HAP-1 (cell line): ENCODE measurements at places on chromosomes 11 and 22.

DNA sequence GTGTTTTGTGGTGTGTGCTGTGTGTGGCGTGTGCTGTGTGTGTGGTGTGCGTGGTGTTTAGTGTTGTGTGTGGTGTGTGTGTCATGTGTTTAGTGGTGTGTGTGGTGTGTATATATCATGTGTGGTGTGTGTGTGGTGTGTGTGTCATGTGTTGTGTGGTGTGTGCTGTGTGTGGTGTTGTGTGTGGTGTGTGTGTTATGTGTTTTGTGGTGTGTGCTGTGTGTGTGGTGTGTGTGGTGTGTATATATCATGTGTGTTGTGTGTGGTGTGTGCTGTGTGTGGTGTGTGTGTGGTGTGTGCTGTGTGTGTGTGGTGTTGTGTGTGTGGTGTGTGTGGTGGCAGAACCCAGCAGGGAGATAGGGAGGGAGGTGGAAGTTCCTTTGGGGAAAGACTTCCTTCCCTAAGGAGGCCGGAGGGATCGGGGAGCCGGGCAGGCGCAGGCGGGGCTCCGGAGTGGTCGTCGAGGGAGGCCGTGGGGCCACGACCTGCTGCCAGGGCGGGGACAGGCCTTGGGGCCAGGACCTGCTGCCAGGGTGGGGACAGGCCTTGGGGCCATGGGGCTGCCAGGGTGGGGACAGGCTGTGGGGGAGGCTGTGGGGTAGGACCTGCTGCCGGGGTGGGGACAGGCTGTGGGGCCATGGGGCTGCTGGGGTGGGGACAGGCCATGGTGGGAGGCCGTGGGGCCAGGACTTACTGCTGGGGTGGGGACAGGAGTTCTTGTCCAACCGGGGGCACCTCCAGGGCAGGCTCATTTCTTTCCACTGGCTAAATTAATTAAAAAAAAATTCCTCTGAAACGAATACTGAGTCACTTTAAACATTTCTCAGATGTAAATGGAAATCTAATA lies 15.2 kb downstream of the PIM3 start:
- DNase-seq: peak; percentile 51

GRCh38 chr11:57792060-57792541 lies 30.5 kb downstream of the CTNND1 start:
- DNase-seq: no peak

DNA sequence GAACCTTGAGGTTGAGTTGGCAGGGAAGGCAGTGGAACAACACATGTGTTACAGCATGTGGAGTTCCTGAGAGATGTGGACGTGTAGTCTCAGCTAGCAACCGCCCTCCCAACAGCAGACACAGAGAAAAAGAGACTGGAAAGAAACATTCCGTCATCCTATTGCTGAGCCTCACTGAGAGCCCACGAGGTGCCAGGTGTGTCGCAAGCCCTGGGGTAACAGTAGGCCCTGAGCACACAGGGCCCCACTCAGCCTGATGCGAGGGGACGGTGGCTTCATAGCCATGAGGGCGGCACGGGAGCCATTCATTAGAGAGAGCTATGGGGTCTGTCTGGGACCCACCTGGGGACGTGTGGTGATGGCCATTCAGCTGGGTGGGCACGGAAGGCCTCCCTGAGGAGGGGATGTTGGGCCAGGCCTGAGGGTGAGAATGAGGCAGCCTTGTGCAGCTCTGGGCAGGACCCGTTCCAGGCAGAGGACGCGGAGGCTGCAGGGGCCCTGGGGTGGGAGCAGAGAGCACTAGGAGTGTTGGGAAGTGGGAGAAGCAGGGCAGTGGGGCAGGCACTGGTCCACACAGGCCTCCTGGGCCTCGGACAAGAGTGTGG lies 26.2 kb downstream of the MPPED1 start:
- no peak for DNase-seq

DNA sequence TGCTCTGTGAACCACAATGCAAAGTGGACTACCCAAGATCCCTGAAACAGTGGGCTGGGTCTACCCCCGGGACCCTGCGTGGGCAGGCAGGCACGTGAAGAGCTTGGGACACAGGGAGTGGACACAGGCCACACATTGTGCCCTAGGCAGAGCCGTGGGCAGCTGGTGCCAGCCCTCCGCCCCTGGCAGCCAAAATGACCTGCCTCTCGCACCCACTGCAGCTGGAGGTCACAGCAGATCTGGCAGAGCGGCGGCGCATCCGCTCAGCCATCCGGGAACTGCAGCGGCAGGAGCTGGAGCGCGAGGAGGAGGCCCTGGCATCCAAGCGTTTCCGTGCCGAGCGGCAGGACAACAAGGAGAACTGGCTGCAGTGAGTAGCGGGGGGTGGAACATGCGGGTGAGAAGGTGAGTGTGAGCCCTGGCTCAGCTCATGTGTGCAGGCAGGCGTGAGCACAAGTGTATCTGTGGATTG lies 6.7 kb downstream of the SMTN start:
- no peak for DNase-seq

DNA sequence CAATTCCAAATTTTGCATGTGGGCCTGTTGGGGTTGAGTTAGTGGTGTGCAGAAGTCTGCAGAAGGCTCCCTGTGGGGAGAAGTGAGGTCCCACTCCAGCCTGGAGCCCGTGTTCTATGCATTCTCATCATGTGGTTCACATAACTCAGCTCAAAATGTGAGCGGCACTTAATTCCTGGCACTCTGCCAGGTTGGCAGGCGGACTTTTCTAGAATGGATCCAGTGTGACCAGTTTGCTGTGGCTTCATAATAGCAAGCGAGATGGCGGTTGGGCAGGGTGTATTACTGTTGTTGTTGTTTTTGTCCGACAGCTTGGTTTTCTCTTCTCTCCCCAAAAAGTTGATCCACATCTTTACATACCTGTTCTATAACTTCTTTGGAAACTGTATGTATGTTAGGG lies 146.8 kb upstream of the TTC12 start:
- no peak for DNase-seq

DNA sequence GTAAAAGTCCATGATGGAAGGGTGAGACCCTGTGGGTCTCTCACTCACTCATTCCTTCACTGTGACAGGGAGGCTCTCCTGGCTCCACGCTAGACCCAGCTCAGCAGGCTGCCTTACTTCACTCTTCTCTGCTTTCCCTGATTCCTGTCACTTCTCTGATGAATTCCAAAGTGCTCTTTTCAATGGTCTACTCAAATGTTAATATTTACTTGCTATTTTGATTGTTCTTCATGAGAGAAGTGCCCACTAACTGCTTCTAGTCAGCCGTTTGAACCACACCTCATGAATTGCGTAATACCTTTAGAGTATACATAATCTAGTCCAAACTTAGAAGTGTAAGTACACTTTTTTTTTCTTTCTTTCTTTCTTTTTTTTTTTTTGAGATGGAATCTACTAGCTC lies 1350.2 kb upstream of the RAG2 start:
- DNase-seq: no peak

GRCh38 chr22:28548406-28548805 lies 131.2 kb downstream of the TTC28 start:
- DNase-seq: no peak

DNA sequence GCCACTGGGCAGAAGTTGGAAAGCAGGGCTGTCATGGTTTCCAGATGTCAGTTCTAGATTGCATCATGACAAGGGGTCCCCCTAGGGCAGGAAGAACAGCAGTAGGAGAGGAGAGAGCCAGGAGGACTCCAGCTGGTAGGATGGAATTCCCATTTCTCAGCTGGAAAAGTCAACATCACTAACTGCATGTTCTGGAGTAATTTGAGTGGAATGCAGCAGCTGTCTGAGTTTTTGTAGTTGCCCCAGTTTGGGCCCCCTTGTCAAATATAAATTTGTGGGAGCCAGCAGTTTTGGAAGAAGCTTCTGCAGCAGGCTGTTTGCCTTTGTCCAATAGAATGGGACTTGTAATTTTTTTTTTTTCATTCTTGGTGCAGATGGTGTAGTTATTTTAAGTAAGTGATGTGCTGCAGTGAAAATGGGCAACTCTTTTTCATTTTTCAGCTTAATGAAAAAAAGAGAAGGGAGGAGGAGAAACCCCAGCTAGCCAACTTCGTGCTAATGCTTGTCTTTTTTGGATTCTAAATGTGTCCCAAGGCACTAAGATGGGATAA lies 86.9 kb downstream of the LDLRAD3 start:
- DNase-seq: no peak

GRCh38 chr11:121723246-121723741 lies 270.5 kb upstream of the SORL1-AS1 start:
- DNase-seq: no peak

DNA sequence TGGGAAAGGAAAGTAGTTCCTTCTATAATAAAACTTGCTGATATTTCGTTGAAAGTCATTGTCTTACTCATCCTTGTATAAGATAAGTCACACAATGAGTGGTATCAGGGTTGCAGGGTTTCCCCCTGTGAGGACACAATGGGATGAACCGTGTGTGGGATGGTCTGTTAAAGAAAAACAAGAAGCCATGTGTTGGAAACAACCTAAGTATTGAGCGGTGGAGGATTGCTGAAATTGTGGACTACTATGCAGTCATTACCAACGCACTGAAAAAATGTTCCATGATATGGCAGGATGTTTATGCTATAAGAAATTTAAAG lies 28.6 kb downstream of the PTPRJ start:
- no peak for DNase-seq

- DNase-seq: no peak
These were observed 80.0 kb downstream of the CTTN start for GRCh38 chr11:70478166-70478890.

- DNase-seq: peak; percentile 96
These were observed 36.6 kb downstream of the APOL3 start for GRCh38 chr22:36123673-36124630.

DNA sequence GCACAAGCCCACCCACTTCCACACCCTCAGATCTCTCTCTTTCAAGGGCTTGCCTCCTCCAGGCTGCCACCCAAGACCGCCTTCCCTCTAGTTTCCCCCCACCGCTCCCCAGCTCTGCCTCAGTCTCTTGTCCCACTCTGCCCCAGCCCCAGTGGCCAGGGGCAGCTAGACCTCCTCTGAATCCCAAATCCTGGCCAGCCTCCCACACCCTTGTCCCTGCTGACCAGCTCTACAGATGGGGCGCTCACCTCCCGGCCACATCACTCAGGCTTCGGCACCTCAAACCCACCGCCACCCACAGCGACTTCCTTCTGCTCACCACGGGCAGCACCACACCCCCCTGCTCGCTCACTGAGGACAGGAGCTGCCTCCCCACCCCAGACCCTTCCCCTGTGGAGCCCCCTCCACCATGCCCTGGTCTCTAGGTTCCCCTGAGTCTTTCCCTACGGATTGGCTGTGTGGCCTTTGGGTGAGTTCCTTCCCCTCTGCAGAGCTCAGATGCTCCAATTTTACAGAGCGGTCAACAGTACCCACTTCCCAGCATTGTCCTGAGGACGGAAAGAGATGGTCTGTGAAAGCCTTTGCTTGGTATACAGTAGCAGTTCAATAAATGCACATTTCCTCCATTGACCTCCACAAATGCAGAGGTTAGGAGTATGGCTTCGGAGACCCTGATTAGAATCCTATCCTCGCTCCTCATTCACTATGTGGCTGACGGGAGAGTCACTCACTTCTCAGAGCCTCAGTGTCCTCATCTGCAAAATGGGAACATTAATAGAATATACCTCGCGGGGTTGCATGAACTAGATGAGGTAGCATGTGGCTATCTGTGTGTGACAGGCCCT lies 11.5 kb upstream of the SPI1 start:
- DNase-seq: no peak

DNA sequence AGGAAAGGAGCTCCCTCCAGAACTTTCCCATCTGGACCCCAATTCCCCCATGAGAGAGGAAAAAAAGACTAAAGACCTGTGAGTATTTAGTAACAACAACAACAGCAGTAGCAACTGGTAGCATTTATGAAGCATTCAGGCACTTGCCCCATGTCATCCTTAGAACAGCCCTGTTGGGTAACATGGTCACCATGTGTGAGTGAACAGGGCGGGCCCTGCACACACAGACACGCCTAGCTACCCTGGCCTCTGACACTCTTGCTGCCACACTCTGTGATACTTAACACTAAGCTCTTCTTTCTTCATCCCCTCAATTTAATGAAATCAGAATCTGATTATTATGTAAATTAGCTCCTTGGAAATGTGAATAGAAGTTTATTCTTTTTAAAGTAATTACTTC lies 26.1 kb upstream of the SLC25A18 start:
- DNase-seq: peak; percentile 24

GRCh38 chr11:9265211-9266131 lies at the start of gene DENND5A:
TSS of gene DENND5A (minus strand) at chr11:9265350. CDS start at chr11:9265069, 281 bp downstream.
- DNase-seq: peak; percentile 92
